ENCODE measurements at places on chromosomes 2 and 18. TPM values are rescaled to one million over a fixed set of nuclear protein-coding genes. Genes with fewer than 3 reads are reported as not detected.

The PAX8 gene
- 0.60 TPM for total RNA-seq

The GAL3ST2 gene
- not detected for total RNA-seq

The CEBPZ gene
- 31.9 TPM for total RNA-seq

The GALNT3 gene
- 46.2 TPM for total RNA-seq

The ZBTB7C gene
- 2.6 TPM for total RNA-seq

The CCDC102B gene
- 0.92 TPM for total RNA-seq

The HTRA2 gene
- total RNA-seq, result 28.1 TPM

The PLGLB1 gene
- total RNA-seq, result not detected

The YIPF4 gene
- 9.1 TPM for total RNA-seq

The C2orf66 gene
- total RNA-seq, result 0.56 TPM

The NCKAP5 gene
- 1.8 TPM for total RNA-seq

The STAM2 gene
- 7.6 TPM for total RNA-seq

The MDH1B gene
- total RNA-seq, result 0.14 TPM

The TDRD15 gene
- total RNA-seq, result not detected

The ZSWIM2 gene
- total RNA-seq, result not detected

The IL18RAP gene
- not detected for total RNA-seq

The UGT1A1 gene
- total RNA-seq, result 0.28 TPM

The SLC38A11 gene
- total RNA-seq, result not detected

The TUBB8B gene
- not detected for total RNA-seq

The SP5 gene
- not detected for total RNA-seq

The TM4SF20 gene
- not detected for total RNA-seq

The CPS1 gene
- total RNA-seq, result 10.8 TPM

The IL1B gene
- 63.4 TPM for total RNA-seq

The ITGB6 gene
- 58.6 TPM for total RNA-seq

The C1QL2 gene
- not detected for total RNA-seq

The TMEM178A gene
- 0.56 TPM for total RNA-seq

The FER1L5 gene
- not detected for total RNA-seq

The CASP10 gene
- 3.8 TPM for total RNA-seq

The GPR39 gene
- 10.9 TPM for total RNA-seq

The CFAP210 gene
- total RNA-seq, result not detected

The FAM237A gene
- not detected for total RNA-seq

The ZNF512 gene
- 14.7 TPM for total RNA-seq

The RBM44 gene
- 0.09 TPM for total RNA-seq

The FAM228A gene
- not detected for total RNA-seq

The OR6B2 gene
- total RNA-seq, result not detected

The GPR45 gene
- total RNA-seq, result not detected

All from airway epithelial cell (primary cell).